ENCODE measurements at places on chromosomes 11 and 22. TPM values are rescaled to one million over a fixed set of nuclear protein-coding genes. Genes with fewer than 3 reads are reported as not detected.

The CYTH4 gene
- not detected for total RNA-seq

The GLB1L3 gene
- total RNA-seq, result 11.7 TPM

The SCUBE1 gene
- total RNA-seq, result 1.2 TPM

The APOBEC3H gene
- 0.48 TPM for total RNA-seq

The TEX12 gene
- 0.31 TPM for total RNA-seq

The OR5T1 gene
- total RNA-seq, result not detected

The ALDH3B1 gene
- total RNA-seq, result not detected

The TMEM86A gene
- 2.3 TPM for total RNA-seq

The LRP4 gene
- total RNA-seq, result 11.6 TPM

The DDX25 gene
- 7.4 TPM for total RNA-seq

The OR4A16 gene
- total RNA-seq, result not detected

- no peak overlapping the region for H3K27ac ChIP-seq
- H3K4me3 ChIP-seq, result no peak overlapping the region
- DNase-seq, result no peak
- H3K27me3 ChIP-seq, result no peaks in the 10 kb centered on the region
Measured at GRCh38 chr22:46974077-46974476, 211.6 kb downstream of the TBC1D22A start.

GRCh38 chr11:43830928-43831440 is 49.6 kb upstream of the ALKBH3 start:
- no peak overlapping the region for H3K4me3 ChIP-seq
- no peaks in the 10 kb centered on the region for H3K4me1 ChIP-seq
- no peaks in the 10 kb centered on the region for H3K27me3 ChIP-seq
- DNase-seq, result no peak
- H3K27ac ChIP-seq, result no peak overlapping the region

- H3K27me3 ChIP-seq, result no peaks in the 10 kb centered on the region
- no peaks in the 10 kb centered on the region for H3K4me1 ChIP-seq
- no peak overlapping the region for H3K4me3 ChIP-seq
Measured at GRCh38 chr22:45895436-45896152, 81.4 kb downstream of the WNT7B start.

DNA sequence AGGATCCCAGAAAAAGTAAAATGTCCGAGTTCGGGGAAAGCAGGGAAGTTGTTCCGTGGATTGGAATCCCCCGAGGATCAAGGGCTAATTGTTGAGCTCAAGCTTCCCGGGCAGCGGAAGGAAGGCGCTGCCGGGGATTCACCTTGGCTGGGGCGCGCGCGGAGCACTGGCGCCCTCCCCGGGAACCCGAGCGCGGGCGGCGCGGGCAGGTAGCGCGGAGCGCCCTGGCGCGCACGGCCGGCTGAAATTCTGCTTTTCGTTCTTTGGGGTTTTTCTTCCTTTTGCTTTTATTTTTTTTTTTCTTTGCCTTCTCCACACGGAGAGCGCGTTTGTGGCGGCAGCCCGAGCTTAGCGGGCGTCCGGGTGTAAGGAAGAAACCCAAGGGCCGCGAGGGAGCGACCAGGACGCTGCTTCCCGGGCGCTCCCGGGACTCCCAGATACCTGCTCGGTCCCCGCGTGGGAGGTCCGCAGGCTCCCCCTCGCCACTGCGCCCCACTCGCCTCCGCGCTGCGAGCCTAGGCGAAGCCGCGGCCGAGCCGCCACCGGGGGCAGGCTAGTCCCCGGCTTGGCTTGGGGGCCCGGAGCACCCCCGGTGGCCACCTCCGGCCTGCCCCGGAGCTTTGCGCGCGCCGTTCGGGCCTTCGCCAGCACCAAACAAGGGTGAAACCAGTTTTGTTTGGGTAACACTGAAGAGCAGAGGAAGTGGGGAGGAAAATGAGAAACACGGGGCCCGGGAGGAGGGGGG is 4.8 kb upstream of the IGF2 start:
- no peak for DNase-seq
- H3K36me3 ChIP-seq, result no peaks in the 10 kb centered on the region
- no peaks in the 10 kb centered on the region for H3K4me1 ChIP-seq
- H3K27me3 ChIP-seq, result peaks cover 79% of the 10 kb centered on the region
- H3K27ac ChIP-seq, result no peak overlapping the region

- no peak overlapping the region for H3K27ac ChIP-seq
- H3K27me3 ChIP-seq, result no peaks in the 10 kb centered on the region
- H3K36me3 ChIP-seq, result no peaks in the 10 kb centered on the region
- DNase-seq, result no peak
- H3K4me1 ChIP-seq, result peaks cover 7% of the 10 kb centered on the region
- no peak overlapping the region for H3K4me3 ChIP-seq
Measured at GRCh38 chr11:105937331-105937730, 84.7 kb downstream of the MSANTD4 start.

DNA sequence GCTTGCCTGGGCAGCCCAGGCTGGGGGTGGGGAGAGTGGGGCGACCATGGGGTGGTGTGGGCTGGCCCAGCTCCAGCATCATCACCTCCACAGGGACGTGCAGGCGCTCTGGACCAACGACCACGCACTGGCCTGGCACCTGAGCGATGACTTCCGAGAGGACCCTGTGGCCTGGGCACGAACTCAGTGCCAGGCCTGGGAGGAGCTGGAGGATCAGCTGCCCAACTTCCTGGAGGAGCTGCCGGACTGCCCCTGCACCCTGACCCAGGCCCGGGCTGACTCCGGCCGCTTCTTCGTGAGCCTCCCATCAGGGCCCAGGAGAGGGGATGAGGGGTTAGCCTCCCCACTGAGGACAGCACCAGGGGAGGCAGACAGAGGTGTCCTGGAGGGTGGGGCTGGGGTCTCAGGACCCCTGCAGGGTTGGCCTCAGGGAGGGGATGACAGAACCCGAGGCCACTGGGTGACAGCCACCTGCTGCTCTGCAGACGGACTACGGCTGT is 3.8 kb downstream of the SUSD2 start:
- H3K27ac ChIP-seq, result no peak overlapping the region
- H3K4me1 ChIP-seq, result no peaks in the 10 kb centered on the region
- DNase-seq, result no peak
- no peak overlapping the region for H3K4me3 ChIP-seq
- no peaks in the 10 kb centered on the region for H3K27me3 ChIP-seq

- H3K36me3 ChIP-seq, result peaks cover 6% of the 10 kb centered on the region
- no peaks in the 10 kb centered on the region for H3K4me1 ChIP-seq
- no peaks in the 10 kb centered on the region for H3K27me3 ChIP-seq
- peak overlapping the region; percentile 69 for H3K4me3 ChIP-seq
- peak; percentile 61 for DNase-seq
- no peak overlapping the region for H3K27ac ChIP-seq
Measured at GRCh38 chr11:61890529-61891330, 615 bp downstream of the FADS3 start.

GRCh38 chr11:34308049-34308912 is 49.5 kb downstream of the ABTB2 start:
- peak overlapping the region; percentile 42 for H3K27ac ChIP-seq
- no peak overlapping the region for H3K4me3 ChIP-seq
- no peaks in the 10 kb centered on the region for H3K36me3 ChIP-seq
- no peak for DNase-seq

- peaks cover 4% of the 10 kb centered on the region for H3K27me3 ChIP-seq
- H3K4me3 ChIP-seq, result no peak overlapping the region
- no peak for DNase-seq
- no peaks in the 10 kb centered on the region for H3K4me1 ChIP-seq
- H3K27ac ChIP-seq, result no peak overlapping the region
Measured at GRCh38 chr11:66013762-66014100, 1.9 kb downstream of the CST6 start.

DNA sequence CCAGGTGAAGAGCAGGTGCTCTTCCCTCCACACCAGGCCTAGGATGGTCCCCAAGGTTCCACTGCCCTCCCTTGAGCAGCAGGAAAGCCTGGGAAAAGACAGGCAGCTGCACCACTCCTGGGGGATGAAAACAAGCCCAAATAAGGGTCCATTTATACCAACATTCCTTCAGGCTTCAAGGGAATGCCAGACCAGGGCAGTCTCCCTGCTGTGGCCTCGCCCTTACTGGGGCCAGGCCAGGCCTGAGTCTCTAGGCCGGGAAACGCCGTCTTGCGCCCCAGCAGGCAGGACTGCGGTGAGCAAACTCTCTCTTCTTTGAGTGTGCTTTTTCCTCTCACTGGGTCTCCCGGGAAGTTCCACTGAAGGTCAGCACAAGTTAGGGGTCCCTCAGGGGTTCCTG is 443.5 kb downstream of the SOX6 start:
- no peaks in the 10 kb centered on the region for H3K27me3 ChIP-seq
- no peak overlapping the region for H3K4me3 ChIP-seq
- no peaks in the 10 kb centered on the region for H3K36me3 ChIP-seq

DNA sequence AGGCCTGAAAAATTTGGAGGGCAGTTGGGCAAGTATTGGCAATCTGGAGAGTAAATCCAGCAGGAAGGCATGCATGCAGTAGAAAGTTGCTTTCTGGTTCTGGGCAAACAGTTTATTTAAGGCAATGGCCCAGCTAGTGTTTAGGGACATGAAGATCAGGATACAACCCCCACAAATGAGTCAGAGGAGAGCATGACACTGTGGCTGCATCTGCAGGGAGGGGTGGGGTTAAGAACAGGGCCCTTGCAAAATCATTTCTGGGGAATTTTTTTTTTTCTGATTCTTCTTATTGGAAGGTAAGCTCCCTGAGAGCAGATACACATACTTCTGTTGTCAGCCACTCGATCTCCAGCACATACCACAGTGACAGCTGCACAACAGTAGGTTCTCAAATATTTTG is 61.1 kb downstream of the FDX1 start:
- no peak overlapping the region for H3K4me3 ChIP-seq
- no peak overlapping the region for H3K27ac ChIP-seq
- DNase-seq, result no peak
- H3K4me1 ChIP-seq, result no peaks in the 10 kb centered on the region
- peaks cover 2% of the 10 kb centered on the region for H3K36me3 ChIP-seq

GRCh38 chr11:9758637-9759518 is 95.0 kb downstream of the SWAP70 start:
- H3K4me1 ChIP-seq, result 0 out of 2 replicates have a peak, but pooled peaks cover 3% of the 10 kb centered on the region
- H3K36me3 ChIP-seq, result no peaks in the 10 kb centered on the region
- DNase-seq, result peak; percentile 64
- H3K4me3 ChIP-seq, result peak overlapping the region; percentile 57
- no peak overlapping the region for H3K27ac ChIP-seq
- H3K27me3 ChIP-seq, result no peaks in the 10 kb centered on the region

GRCh38 chr11:12540075-12540680 is 134.0 kb upstream of the TEAD1 start:
- H3K4me1 ChIP-seq, result no peaks in the 10 kb centered on the region
- H3K4me3 ChIP-seq, result no peak overlapping the region
- DNase-seq, result no peak
- no peak overlapping the region for H3K27ac ChIP-seq

GRCh38 chr11:115198321-115198741 is 305.9 kb downstream of the CADM1 start:
- no peak overlapping the region for H3K4me3 ChIP-seq
- no peaks in the 10 kb centered on the region for H3K4me1 ChIP-seq
- no peaks in the 10 kb centered on the region for H3K27me3 ChIP-seq

DNA sequence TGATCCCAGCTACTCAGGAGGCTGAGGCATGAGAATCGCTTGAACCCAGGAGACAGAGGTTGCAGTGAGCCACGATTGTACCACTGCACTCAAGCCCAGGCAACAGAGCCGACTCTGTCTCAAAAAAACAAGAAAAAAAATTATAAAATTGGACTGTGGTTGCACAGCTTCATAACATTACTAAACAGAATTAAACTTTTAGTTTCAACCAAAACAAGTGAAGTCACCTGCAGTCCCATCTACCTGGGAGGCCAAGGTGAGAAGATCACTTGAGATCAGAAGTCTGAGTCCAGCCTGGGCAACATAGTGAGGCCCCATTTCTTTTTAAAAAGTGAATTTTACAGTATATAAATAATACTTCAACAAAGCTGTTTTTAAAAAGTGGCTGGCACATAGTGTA is 47.8 kb upstream of the CD5 start:
- DNase-seq, result no peak
- no peaks in the 10 kb centered on the region for H3K27me3 ChIP-seq
- H3K27ac ChIP-seq, result no peak overlapping the region
- H3K4me3 ChIP-seq, result no peak overlapping the region

DNA sequence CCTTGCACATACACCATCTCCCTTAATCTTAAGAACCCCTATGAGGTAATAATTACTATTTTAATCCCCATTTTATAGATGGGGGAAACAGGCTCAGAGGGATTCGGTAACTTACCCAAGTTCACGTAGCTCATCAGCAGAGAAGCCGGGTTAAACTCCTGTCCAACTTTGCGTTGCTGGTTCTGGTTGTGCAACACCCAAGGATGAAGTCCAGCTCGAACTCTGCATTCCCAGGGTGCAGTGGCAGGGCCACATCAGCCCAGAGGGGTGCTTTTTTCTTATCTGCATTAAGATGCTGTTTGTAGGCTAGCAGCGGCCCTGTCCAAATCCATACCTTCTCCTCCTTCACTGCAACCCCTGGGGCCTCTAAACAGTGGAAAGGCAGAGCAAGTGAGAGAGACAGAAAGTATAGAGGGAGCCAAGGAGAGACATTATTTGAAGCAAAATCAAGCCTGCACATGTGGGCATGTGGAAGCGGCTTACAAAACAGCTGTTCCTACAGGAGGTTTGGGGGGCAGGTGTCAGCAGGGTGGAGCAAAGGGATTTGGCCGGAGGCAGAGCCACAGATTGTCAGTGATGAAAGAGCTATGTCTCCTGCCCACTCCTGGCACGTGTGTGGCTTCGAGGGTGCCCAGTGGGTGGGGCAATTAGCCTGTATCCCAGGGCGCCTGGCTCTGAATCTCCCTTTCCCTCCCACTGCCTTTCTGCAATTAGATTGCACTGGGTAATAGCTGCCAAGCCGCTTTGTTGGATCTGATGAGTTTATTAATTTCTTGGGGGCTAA is 129.5 kb upstream of the TBCEL start:
- DNase-seq, result no peak
- H3K4me3 ChIP-seq, result no peak overlapping the region
- no peaks in the 10 kb centered on the region for H3K27me3 ChIP-seq
- H3K27ac ChIP-seq, result no peak overlapping the region

DNA sequence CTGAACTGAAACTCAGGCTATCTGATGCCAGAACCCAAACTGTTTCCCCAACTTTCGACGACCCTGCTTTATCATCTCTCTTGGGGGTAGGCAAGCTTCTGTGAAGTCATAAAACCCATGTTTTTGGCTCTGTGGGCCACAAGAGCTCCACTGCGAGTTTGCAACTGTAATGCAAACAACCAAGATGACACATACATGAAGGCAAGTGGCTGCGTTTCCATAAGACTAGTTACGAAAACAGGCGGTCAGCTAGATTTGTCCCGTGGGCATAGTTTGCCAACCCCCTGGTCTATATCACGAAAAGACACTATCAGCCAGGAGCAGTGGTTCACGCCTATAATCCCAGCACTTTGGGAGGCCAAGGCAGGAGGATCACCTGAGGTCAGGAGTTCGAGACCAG is 37.5 kb downstream of the TPST2 start:
- no peak overlapping the region for H3K27ac ChIP-seq
- peaks cover 15% of the 10 kb centered on the region for H3K4me1 ChIP-seq
- no peaks in the 10 kb centered on the region for H3K27me3 ChIP-seq

DNA sequence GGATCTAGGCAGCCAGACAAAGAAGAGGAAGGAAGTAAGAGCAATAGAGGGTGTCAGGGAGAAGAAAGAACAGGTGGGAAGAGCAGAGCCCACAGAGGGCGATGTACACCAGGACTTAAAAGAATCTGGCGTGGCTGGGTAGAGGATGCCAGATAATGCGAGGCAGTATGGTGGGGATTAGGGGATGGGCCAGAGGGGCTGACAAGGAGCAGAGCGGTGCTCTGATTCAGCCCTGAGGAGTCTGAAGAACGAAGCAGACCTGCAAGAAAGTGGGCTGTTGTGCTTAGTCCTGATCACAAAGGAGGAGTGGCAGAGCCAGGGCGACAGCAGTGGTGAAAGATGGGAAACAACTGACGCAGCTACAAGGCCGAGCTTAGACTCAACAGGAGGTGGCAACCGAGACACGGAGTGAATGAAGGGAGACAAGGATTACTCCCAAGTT is 163.7 kb downstream of the LARGE1 start:
- peaks cover 25% of the 10 kb centered on the region for H3K36me3 ChIP-seq
- H3K4me1 ChIP-seq, result peaks cover 8% of the 10 kb centered on the region
- no peaks in the 10 kb centered on the region for H3K27me3 ChIP-seq
- H3K27ac ChIP-seq, result no peak overlapping the region
- DNase-seq, result peak; percentile 68
- H3K4me3 ChIP-seq, result peak overlapping the region; percentile 47
